Activated CD8-positive, alpha-beta memory T cell treated with anti-CD3 and anti-CD28 coated beads for 36 hours (primary cell): ENCODE measurements at places on chromosomes 5 and 9. TPM values are rescaled to one million over a fixed set of nuclear protein-coding genes. Genes with fewer than 3 reads are reported as not detected.

Gene ADRA1B
- total RNA-seq = not detected

Gene MOCS2
- total RNA-seq = 30.0 TPM

Gene OBP2B
- not detected for total RNA-seq

Gene MEIKIN
- total RNA-seq = not detected

Gene ITK
- 152 TPM for total RNA-seq

Gene PDGFRB
- 0.61 TPM for total RNA-seq

Gene GARIN3
- 0.25 TPM for total RNA-seq

Gene NUTM2G
- total RNA-seq = not detected

Gene MARCOL
- total RNA-seq = not detected

Gene PCDHGC5
- not detected for total RNA-seq

Gene SLC34A1
- not detected for total RNA-seq

Gene ADAMTS2
- total RNA-seq = not detected

Gene SLCO6A1
- total RNA-seq = not detected

Gene TIGD6
- 1.9 TPM for total RNA-seq

Gene FCN1
- total RNA-seq = not detected

Gene ZDHHC11
- 4.7 TPM for total RNA-seq

Gene CCNH
- total RNA-seq = 67.0 TPM

Gene HNRNPH1
- total RNA-seq = 902 TPM

Gene IL9
- total RNA-seq = 9.6 TPM

Gene UNC5A
- not detected for total RNA-seq

Gene SNX18
- total RNA-seq = 20.7 TPM

Gene TAF11L9
- total RNA-seq = not detected

Gene VLDLR
- 8.7 TPM for total RNA-seq

Gene PCDHA1
- total RNA-seq = not detected

Gene TLX3
- not detected for total RNA-seq

Gene CCDC192
- not detected for total RNA-seq

Gene FOXD4L5
- 0.17 TPM for total RNA-seq

Gene PCDHB7
- not detected for total RNA-seq

Gene ACTBL2
- not detected for total RNA-seq

Gene BAAT
- 0.08 TPM for total RNA-seq

Gene SLC6A18
- not detected for total RNA-seq

Gene CDKN2A
- total RNA-seq = 2.2 TPM

Gene NEUROG1
- not detected for total RNA-seq

Gene C5orf46
- total RNA-seq = not detected

Gene CNTLN
- total RNA-seq = 0.32 TPM

Gene COL23A1
- total RNA-seq = 0.13 TPM

Gene WNT8A
- total RNA-seq = not detected

Gene SHROOM1
- total RNA-seq = 1.9 TPM

Gene SPINK13
- total RNA-seq = not detected

Gene GCNT4
- 0.67 TPM for total RNA-seq

Gene TPPP
- total RNA-seq = 0.21 TPM

Gene PDLIM4
- total RNA-seq = 1.1 TPM

Gene HNRNPK
- 882 TPM for total RNA-seq

Gene MUSK
- not detected for total RNA-seq

Gene SLCO4C1
- 0.10 TPM for total RNA-seq

Gene ATG12
- total RNA-seq = 34.2 TPM

Gene SPARC
- 0.15 TPM for total RNA-seq

Gene N4BP3
- 6.9 TPM for total RNA-seq

Gene JAKMIP2
- total RNA-seq = 1.9 TPM

Gene NOXA1
- total RNA-seq = 0.40 TPM

Gene MACIR
- total RNA-seq = 10.2 TPM

Gene EIF4EBP3
- total RNA-seq = 13.6 TPM

Gene SPAAR
- total RNA-seq = not detected

Gene C6
- not detected for total RNA-seq

Gene CCL27
- 0.44 TPM for total RNA-seq

Gene C5orf58
- not detected for total RNA-seq

Gene FYB1
- 51.9 TPM for total RNA-seq

Gene OR1J2
- not detected for total RNA-seq

Gene BTNL3
- not detected for total RNA-seq
